ENCODE measurements at places on chromosomes 2 and 18. TPM values are rescaled to one million over a fixed set of nuclear protein-coding genes. Genes with fewer than 3 reads are reported as not detected.

Gene SERPINB11
- total RNA-seq: not detected

Gene RAB17
- total RNA-seq: 4.1 TPM

GRCh38 chr2:197674060-197674459 lies 1.3 kb downstream of the RFTN2 start:
- DNase-seq: no peak

- no peak for DNase-seq
Measured at GRCh38 chr2:8319219-8319618, 362.6 kb upstream of the ID2 start.

GRCh38 chr2:39679805-39680204 lies 14.1 kb downstream of the TMEM178A start:
- DNase-seq: no peak

Measured in A172 (cell line).